Caudate nucleus (tissue), 63 donors: ENCODE measurements at places on chromosomes 16 and 17.

- no peak for DNase-seq
These were observed 1.3 kb upstream of the TUBB3 start for GRCh38 chr16:89921702-89922476.

DNA sequence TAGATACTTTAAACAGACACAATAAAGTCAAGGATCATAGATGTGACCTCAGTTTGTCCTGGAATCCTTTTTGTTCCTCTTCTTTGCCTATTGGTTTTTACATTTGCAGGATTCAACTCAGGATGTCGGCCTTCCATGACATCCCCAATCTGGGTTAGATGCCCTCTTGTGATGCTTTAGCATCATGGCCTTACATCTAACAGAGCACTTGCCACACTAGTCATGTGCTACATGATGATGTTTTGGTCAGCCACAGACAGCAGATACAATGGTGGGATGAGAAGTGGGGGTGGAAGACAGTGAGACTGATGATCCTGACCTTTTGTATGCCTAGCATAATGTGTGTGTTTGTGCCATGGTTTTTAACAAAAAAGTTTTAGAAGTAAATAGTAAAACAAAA is 1.8 kb upstream of the SYNRG start:
- DNase-seq, result no peak

DNA sequence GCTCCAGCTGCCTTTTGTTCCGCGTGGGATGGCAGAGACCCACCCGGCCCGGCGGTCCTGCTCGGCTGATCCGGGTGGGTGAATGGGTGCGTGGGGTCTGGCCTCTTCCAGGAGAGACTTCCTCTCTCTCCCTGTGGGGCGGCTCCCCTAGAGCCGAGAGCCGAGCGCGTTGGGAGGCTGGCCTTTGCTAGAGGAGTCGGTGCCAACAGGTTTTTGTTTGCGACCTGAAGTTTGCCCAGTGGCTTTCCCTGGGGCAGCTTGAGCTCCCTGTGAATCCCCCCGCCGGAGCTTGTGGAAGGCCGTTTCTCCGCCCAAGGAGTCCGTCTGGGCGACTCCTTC is 970 bp downstream of the EPN2 start:
- no peak for DNase-seq

DNA sequence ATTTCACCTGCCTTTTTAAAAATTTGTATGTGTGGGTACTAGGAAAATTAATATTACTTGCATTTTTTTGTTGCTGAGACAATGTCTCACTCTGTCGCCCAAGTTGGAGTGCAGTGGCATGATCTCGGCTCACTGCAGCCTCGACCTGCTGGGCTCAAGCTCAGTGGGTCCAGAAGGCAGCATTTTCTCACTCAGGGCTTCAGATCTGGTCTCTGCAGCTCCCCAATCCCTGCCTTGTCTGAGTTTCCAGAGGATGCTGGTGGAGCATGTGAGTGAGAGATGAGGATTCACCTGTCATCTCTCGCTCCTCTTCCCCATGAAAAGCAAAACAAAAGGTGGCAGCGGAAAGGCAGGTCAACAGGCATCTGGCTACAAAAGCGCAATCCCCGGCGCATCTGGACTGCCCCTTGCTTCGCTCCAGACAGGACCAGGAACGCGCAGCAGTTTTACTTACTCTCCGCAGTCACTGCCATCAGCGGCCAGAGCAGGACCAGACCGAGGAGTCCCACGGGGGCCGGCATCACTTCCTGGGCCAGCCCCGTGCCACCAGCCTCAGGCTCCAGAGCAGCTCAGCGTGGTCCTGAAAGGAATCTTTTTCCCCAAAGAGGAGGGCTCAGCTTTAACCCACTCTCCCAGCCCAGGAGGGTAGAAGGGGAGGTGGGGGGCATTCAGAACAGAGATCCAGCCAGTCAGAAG is 59.9 kb downstream of the LITAF start:
- no peak for DNase-seq
